ENCODE measurements at places on chromosomes 5 and 9. TPM values are rescaled to one million over a fixed set of nuclear protein-coding genes. Genes with fewer than 3 reads are reported as not detected.

MVB12B gene
- total RNA-seq, result 0.08 TPM

SNCB gene
- total RNA-seq, result not detected

PRDM9 gene
- not detected for total RNA-seq

GARIN3 gene
- not detected for total RNA-seq

ABO gene
- total RNA-seq, result not detected

DND1 gene
- total RNA-seq, result 1.8 TPM

DAP gene
- total RNA-seq, result 94.8 TPM

LOX gene
- total RNA-seq, result 0.69 TPM

PCDHA6 gene
- not detected for total RNA-seq

AGPAT2 gene
- 22.5 TPM for total RNA-seq

SLC36A2 gene
- total RNA-seq, result not detected

HTR4 gene
- not detected for total RNA-seq

LPCAT1 gene
- 109 TPM for total RNA-seq

SLC34A1 gene
- 0.10 TPM for total RNA-seq

LRRC19 gene
- not detected for total RNA-seq

NSD1 gene
- total RNA-seq, result 49.9 TPM

CARTPT gene
- total RNA-seq, result not detected

NMUR2 gene
- not detected for total RNA-seq

RLN1 gene
- total RNA-seq, result 0.80 TPM

ADRB2 gene
- 0.11 TPM for total RNA-seq

STC2 gene
- total RNA-seq, result 3.7 TPM

PCDHB13 gene
- 0.05 TPM for total RNA-seq

All from GM12878 (cell line).